IgD-negative memory B cell (primary cell): ENCODE measurements at places on chromosomes 16 and 17. TPM values are rescaled to one million over a fixed set of nuclear protein-coding genes. Genes with fewer than 3 reads are reported as not detected.

Gene TBC1D3D
- polyA plus RNA-seq: not detected

Gene ITGAD
- not detected for polyA plus RNA-seq

Gene ZFP90
- 23.1 TPM for polyA plus RNA-seq

Gene POLR3K
- 45.2 TPM for polyA plus RNA-seq

Gene DHRS7C
- polyA plus RNA-seq: not detected

Gene MYH13
- polyA plus RNA-seq: not detected

Gene SGCA
- 2.9 TPM for polyA plus RNA-seq

Gene CHP2
- polyA plus RNA-seq: not detected
